Tibial artery (tissue), 4 donors: ENCODE measurements at places on chromosomes 1 and 21.

GRCh38 chr1:25618433-25618808, 1.8 kb downstream of the MAN1C1 start:
- DNase-seq: no peak

GRCh38 chr1:108852221-108852975, 4.5 kb downstream of the AKNAD1 start:
- no peak for DNase-seq

DNA sequence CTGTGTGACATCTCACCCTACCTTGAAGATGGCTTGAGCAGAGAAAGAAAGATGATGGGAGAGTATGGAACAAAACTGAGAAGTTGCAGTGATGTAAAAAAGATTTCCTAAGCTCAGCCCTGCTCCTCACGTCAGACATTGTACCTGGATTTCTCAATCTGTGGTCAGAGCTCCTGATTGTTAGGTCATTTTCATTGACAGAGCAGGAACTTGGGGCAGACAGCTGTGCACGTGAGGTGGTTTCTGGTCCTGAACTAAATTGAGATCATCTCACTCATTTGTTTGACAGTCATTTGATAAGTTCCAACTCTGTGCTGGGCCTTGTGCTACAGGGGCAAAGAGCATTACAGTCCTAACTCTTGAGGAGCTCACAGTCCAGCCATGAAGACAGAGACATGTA, 10.2 kb downstream of the TRAF3IP3 start:
- no peak for DNase-seq

DNA sequence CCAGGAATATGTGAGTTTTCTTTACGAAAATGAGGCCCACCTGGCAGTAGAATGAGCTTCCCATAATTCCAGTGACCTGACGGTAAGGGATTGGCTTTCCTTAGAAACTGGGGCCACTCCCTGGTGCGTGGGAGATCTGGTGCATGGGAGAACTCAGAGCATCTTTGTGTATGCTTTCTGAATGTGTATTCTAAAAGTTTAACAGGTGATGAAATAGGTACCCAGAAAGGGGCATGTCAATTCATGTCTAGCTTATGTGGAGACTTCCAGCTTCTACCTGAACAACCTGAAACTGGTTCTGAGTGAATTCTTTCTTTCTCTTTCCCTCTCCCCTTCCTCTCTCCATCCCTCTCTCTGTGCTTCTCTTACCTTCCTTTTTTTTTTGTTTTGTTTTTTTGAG, 15.2 kb upstream of the FCRLA start:
- DNase-seq: no peak

GRCh38 chr1:87330057-87330884, 1.6 kb downstream of the LMO4 start:
- DNase-seq: no peak

DNA sequence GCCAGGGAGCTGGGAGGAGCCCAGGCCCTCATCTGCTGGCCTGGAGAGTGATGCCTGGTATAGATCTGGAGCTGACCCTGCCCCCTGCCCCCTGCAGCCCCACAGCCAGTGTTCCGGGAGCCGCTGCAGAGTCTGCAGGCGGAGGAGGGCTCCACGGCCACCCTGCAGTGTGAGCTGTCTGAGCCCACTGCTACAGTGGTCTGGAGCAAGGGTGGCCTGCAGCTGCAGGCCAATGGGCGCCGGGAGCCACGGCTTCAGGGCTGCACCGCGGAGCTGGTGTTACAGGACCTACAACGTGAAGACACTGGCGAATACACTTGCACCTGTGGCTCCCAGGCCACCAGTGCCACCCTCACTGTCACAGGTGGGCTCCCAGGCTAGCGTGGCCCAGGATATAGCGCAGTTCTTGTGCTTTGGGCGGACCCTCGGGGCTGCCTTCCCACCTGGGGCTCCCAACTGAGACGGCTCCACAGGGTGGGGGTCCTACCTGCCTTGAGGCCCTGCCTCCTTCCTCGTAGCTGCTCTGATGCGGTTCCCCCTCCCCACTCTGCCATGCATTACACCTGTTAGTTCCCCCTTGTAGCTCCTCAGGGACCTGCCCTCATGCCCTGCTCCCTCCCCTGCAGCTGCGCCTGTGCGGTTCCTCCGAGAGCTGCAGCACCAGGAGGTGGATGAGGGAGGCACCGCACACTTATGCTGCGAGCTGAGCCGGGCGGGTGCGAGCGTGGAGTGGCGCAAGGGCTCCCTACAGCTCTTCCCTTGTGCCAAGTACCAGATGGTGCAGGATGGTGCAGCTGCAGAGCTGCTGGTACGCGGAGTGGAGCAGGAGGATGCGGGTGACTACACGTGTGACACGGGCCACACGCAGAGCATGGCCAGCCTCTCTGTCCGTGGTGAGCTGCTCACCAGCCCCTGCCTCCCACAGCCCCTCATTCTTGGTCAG, 98.7 kb downstream of the OBSCN start:
- no peak for DNase-seq

GRCh38 chr1:47906009-47906432, 91.2 kb downstream of the TRABD2B start:
- peak; percentile 77 for DNase-seq

DNA sequence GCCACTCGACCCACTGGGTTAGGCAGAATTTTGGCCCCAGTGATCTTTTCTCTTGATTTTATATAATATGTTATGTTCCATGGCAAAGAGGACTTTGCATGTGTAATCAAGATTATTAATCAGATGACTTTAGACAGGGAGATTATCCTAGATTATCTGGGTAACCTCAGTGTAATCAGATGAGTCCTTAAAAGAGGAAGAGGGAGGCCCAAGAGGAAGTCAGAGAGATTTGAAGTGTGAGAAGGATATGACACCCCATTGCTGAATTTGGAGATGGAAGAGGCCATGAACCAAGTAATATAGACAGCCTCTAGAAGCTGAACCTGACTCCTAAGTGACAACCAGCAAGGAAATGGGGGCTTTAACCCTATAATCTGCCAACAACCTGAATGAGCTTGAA, 117.1 kb upstream of the CSF3R start:
- DNase-seq: no peak

GRCh38 chr1:241527146-241527545, 5.0 kb upstream of the KMO start:
- DNase-seq: no peak

DNA sequence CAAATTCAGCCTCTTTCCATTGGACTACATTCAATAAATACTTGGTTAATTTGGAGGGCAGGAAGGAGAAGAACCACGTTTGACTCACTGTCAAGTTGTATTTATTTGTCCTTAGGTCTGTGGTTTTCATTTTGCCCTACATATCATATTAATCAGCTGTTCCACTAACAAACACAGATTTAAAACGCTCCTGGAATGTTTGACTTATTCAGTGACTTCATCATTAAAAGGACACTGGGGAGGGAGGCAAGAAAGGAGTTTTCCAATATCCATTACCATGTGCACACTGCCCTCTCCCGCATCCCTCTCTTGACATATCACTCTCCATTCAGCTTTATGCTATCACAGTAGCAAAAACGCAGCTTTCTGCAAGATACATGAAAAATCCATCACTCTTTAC, 98.2 kb upstream of the C1orf87 start:
- DNase-seq: no peak

DNA sequence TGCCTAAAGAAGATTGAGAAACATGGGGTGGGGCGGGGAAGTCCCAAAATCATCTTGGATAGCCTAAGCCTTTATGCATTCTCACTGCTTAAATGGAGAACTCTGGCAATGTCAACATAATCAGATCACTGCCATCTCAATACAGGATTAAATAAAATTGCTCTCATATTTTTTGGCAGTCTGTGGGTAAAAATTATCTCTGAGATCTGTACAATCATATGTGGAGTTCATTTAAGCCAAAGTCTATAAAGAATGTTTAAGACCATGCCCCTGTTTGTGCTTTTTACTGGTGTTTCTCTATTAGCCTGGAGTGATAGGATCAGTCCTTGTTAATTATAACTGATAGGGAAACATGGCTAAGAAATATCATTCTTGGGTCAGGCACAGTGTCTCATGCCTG, 136.3 kb downstream of the GPR52 start:
- no peak for DNase-seq

DNA sequence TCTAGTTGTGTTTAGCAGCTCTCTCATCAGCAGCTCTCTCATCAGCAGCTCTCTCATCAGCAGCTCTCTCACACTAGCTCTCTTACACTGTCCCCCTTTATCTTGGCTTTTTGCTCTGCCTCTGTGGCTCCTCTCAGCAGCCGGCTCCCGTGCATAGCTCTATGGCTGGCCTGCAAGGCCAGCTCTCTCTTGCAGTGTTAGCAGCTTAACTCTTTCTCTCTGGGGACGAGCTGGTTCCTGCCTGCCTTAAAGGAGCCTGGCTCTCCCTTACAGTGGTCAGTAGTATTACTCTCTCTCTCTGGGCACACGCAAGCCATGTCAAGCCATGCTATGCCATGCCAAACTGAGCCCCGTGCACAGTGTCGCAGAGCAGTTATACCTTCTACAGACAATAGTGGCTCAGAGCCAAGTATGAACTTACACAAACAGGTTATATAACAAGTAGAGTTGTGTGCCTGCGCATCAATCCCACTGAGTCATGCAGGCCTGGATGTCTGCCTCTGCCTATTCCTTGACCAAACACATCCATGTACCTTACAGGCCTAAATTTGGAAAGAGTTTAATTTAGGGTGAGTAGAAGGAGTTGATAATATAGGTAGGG, 295.9 kb downstream of the TPR start:
- DNase-seq: no peak

GRCh38 chr21:24785033-24785432, 822.2 kb downstream of the MRPL39 start:
- DNase-seq: no peak

DNA sequence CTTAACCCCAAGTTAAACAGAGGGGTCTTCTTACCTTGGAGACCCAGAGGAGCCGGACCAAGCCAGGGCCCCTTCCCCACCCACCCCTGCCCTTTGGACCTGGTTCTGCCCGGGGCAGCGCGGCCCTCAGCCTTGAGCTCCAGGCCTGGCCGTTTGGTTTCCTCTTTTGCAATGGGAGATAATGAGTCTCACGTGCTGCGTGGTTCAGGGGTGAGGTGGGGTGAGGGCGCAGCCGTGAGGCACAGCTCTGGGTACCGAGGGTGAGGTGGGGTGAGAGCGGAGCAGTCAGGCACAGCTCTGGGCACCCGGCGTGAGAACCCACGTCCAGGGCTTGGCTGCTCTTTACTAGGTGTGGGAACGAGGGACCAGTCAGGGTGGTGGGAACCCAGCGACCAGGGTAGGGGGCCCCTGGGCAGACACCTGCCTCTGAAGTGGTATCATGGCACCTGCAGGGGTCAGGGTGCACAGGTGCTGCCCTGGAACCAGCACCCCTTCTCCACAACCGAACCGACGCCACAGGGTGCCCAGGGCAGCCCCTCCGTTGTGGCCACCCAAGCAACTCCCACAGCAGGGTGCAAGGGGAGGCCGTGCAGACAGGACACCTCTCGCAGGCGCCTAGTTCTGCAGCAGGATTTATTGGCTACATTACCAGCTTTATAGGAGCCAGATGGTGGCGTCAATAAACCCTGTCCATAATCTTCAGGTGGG, 182.2 kb downstream of the PRDM16 start:
- DNase-seq: no peak

DNA sequence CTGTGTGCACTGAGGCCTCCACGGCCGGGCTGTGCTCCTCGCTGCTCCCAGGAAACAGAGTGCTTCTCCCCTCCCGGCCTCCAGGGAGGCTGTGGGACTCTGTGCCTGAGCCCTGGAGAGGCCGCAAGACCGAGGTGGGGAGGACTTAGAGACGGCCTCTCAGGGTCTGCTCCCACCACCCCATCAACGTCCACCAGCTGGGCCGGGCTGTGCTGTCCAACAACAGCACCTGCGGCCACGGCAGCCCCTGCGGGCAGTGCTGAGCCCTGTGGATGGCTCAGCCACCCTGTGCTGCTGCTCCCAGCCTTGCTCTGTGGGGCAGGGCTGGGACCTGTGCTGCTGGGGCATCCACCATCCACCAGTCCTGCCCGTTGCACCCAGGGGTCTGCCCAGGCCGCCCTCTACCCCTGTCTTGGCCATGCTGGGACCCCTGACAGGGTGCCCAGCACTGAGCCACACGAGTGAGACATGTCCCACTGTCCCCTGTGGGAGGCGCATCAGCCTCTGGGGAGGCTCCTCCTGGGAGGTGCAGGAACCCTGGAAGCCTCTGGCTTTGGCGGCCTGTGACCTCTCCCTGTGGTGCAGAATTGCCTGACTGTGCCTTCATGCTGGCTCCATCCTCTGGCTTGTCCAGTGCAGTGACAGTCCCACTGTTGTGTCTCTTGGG, 31.2 kb upstream of the LRRC3 start:
- DNase-seq: peak; percentile 15

DNA sequence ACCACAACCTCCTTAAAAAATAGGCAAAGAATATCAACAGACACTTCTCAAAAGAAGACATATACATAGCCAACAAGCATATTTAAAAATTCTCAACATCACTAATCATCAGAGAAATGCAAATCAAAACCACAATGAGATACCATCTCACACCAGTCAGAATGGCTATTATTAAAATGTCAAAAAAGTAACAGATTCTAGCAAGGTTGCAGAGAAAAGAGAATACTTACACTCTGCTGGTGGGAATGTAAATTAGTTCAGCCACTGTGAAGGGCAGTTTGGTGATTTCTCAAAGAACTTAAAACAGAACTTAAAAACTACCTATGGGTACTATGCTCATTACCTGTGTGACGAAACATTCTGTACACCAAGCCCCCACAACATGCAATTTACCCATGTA, 20.7 kb downstream of the CD1B start:
- no peak for DNase-seq

- DNase-seq: no peak
These were observed 5.8 kb downstream of the VASH2 start for GRCh38 chr1:212955961-212956620.

DNA sequence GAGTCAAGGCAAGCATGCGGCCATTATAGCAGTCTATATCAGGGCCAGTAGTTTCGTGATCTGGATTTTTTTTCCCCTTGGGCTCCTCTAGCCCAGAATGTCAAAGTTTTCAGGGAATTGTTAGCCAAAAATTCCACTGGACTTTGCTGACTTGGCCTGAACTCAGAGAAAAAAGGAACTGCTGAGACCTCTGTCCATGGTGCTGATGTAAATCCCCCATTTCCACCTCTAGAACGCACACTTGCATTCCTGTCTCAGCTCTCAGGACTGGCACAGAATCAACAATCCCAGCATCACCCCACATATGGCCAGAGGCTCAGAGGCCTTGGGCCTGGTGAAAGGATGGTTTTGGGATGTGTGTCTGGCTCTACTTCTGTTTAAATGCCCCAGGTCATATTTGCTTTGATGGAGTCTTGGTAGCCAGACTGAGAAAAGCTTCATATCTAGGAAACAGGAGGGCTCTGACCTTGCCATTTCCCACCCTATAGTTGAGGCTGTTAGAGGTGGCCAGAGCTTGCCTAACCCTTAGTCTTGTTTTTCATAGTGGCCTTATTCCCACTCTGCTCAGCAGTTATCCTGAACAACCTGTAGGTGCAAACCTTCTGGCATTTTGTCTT, 16.9 kb upstream of the EFCAB14 start:
- DNase-seq: no peak

GRCh38 chr1:63882048-63882704, 108.4 kb downstream of the ROR1 start:
- DNase-seq: no peak

GRCh38 chr1:94646786-94647555, 105.4 kb upstream of the F3 start:
- DNase-seq: no peak

- DNase-seq: no peak
These were observed 56.8 kb upstream of the LYST start for GRCh38 chr1:235923466-235924021.
